ENCODE measurements at places on chromosomes 3 and 15.
A peak's percentile ranks its signal among the peaks of the same experiment; 100 is the strongest.

GRCh38 chr3:159881208-159881607, 107.4 kb upstream of the IL12A start:
- no peak for DNase-seq

DNA sequence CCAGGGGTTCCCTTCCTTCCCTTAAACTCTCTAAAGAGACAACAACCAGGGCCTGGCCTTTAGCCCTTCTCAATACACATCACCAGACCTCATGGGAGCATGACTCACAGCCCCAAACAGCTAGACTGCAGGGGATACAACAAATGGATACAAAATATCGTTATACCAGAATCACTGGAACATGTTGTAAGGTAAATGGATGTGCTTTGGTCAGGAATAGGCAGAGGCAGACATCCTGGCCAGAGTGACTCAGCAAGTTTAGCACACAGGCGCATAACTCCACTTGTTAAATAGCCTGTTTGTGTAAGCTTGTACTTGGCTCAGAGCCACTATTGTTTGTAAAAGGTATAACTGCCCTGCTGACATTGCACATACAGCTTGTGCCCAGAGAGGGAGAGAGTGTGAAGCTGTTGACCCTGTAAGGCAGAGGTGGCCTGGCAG, 18.3 kb downstream of the TMED3 start:
- DNase-seq: no peak

DNA sequence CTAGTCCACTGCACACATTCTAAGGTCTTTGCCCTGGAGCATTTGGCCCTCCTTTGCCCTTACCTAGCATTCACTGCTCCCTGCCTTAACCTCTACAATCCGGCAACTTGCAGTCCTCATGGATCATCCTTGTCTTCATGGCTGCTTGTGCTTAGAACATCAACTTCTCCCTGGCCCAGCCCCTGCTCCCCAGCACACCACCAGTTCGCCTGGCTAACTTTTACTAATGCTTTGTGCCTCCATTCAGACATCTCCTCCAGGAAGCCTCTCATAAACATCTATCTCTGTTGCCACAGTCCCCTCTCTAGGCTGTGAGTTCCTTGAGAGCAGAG, 57.1 kb downstream of the AAGAB start:
- DNase-seq: no peak

GRCh38 chr3:32542807-32543206, 27.9 kb downstream of the DYNC1LI1 start:
- DNase-seq: no peak

- DNase-seq: no peak
Observed at GRCh38 chr3:58868097-58868779, 181.6 kb downstream of the CFAP20DC start.

- no peak for DNase-seq
Observed at GRCh38 chr3:156705761-156706616, 31.6 kb downstream of the TIPARP start.

GRCh38 chr3:52321481-52321880, 5.4 kb downstream of the DNAH1 start:
- DNase-seq: no peak

- DNase-seq: peak; percentile 50
Observed at GRCh38 chr15:75647370-75648155, at the start of gene SNX33. TSS of gene SNX33 (plus strand) at chr15:75647912. CDS start at chr15:75649103, 1,191 bp downstream.

DNA sequence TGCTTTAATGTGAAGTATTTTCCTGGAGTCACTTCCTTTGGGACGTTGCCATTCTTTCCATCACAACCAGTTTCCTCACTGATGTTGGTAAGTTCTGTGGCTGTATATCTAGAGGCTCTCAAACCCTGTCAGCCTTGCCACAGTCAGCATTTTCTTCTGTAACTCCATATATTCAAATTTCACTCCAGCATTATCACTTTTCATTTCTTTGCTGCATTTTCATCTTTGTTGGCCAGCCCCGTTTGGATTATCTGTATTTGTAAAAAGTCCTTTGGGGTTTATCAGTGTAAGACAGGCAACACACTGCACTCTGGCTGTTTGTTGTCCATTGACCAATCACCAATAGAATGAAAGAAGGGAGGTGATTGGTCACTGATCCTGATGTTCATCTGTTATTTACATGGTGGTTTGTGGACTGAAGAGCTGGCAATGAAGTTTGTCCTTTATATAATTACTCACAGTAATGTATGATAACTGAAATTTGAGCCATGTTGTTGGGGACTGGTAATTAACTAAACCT, 20.3 kb downstream of the GMPS start:
- no peak for DNase-seq

DNA sequence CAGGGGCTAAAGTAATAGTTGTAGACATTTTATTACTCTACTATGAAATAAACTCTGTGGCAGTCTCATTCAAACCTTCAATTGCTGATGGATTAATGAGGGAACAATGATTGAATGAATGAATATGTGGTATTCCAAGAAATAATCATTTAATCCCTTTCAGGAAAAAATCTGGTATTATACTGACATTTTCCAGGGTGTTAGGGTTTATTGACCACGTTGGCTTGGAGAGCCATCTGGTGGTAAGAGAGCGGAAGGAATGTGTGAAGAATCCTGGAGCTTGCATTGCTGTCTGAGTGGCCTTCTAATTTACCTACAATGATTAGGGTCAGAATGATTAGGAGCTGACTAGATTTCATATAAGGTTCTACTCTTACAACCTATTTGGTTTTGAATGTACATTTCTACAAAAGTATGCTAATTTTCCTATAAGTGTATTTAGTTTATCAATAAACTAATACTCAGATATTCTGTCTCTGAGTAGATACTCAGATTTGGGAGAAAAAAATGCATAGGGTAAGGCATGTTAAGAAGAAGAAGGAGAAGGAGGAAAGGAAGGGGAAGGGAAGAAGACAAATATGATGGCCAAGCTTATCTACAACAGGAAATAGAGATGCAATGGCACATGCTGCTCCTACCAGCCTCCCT, 249.9 kb downstream of the ROBO1 start:
- DNase-seq: no peak

GRCh38 chr3:163474766-163475165, 1603.5 kb downstream of the SI start:
- DNase-seq: no peak

GRCh38 chr3:169285057-169286033, 378.2 kb downstream of the MECOM start:
- no peak for DNase-seq

- DNase-seq: no peak
Observed at GRCh38 chr3:95939235-95939809, 875.1 kb upstream of the EPHA6 start.

DNA sequence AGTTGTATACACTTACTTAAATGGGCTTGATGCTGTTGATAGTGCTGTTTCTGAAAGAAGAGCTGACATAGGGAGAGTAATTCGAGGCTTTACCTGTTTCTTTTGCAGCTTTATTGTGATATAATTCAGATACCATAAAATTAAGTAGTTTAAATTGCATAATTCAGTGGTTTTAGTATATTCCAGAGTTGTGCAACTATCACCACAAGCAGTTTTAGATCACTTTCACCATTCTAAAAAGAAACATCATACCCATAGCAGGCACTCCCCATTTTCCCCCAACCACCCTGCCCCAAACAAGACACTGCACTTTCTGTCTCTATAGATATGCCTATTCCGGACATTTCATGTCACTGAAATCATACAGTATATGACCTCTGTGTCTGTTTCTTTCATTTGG, 98.5 kb downstream of the MTHFS start:
- no peak for DNase-seq

DNA sequence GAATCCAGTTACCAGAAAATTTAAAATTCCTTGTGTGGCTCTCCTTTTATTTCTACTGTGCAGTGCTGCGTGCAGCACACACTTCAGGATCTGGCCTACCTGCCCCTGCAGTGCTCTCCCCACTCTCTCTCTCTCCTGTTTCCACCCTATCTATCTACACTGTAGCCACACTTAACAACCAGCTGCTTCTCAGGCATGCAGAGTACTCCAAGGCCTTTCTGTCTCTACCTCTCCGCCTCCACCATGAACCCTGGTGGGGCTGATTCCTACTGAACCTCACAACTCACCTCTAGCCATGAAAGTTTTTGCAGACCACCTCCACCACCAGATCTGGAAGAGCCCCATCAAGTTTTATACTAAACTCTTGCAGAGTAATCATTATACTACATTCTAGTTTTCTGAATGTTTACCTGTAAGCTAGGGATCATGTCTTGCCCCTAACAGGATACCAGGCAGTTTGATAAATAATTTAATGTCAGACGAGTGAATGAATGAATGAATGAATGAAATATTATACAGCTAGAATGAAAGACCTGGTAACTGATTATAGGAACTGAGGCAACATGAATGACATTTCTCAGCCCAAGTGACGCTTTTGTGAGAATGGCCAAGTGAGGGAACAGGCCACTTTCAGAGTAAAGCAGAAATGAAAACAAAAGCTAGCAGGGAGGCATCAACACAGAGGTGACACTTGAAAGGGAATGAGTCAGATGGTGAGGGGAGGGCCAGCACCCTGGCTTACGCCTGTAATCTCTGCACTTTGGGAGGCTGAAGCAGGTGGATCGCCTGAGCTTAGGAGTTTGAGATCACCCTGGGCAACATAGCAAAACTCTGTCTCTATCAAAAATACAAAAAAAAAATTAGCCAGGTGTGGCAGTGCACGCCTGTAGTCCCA, 363.5 kb downstream of the FOXP1 start:
- no peak for DNase-seq

DNA sequence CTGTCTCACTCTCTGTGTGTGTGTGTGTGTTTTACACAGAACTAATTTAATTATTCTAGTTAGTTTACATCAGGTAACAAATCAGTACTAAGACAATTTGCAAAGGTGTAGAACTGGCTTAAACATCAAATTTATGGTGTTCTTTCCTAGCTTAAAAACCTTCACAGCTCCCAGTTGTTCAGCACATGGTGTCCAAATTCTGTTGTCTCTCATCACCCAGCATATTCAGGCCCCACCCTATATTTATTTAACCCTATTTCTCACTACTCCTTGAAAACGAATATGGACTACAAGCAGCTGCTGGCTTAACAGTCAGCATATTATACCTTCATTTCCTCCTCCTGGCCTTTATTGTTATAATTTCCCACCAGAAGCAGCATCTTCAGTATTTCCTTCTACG, 1.2 kb downstream of the IL20RB start:
- no peak for DNase-seq

DNA sequence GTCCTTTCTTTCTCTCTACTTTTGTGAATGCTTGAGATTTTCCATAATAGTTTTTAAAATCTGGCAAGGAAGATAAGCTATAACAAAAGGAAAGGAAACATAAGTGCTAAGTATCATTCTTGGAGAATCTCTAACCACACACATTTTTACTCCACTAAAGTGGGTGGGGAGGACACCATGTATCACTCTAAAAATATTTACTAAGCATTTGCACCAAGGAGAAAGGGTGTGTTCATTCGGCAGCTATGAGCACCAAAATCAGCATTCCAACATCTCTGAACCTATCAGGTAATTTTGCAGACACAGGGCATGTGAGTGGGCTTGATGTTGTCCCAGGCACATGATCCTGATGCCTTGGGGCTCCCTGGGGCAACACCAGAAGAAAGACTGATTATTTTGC, 5.5 kb downstream of the B4GALT4 start:
- no peak for DNase-seq

- DNase-seq: no peak
Observed at GRCh38 chr3:78754066-78754743, 1013.6 kb downstream of the ROBO1 start.

GRCh38 chr3:43696441-43696840, 5.7 kb downstream of the ABHD5 start:
- DNase-seq: no peak

GRCh38 chr15:90003736-90004135, 2.6 kb downstream of the ZNF710 start:
- no peak for DNase-seq

DNA sequence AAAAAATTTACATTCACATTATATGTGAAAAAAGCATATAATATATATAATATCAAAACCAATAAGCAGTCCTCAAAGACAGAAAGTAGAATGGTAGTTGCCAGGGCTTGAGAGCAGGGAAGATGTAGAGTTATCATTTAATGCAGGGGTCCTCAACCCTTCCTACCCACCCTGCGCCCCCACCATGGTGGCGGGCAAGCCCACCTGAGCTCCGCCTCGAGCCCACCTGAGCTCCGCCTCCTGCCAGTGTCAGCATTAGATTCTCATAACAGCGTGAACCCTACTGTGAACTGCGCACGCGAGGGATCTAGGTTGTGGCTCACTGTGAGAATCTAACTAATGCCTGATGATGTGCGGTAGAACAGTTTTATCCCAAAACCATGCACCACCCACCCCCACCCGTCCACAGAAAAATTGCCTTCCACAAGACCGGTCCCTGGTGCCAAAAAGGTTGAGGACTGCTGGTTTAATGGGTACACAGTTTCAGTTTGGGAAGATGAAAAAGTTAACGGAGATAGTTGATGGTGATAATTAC, 3.0 kb downstream of the TRIM59 start:
- DNase-seq: no peak

DNA sequence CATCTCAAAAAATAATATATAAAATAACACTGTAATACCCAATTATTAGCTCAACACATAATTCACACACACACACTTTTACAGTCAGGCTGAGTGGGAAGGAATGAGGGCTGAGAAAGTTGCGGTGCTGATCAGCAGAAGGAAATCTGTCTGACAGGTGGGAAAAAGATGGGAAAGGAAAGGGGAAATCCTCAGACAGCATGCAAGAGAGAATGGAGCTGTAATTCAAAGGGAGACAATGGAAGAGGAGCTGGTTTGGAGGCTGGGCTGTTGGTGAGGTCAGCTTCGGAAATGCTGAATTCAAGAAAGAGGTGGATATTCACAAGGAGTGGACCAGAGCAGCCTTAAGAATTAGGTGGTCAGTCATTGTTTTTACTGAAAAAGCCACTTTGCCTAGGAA, 121.6 kb upstream of the LMOD3 start:
- DNase-seq: no peak

DNA sequence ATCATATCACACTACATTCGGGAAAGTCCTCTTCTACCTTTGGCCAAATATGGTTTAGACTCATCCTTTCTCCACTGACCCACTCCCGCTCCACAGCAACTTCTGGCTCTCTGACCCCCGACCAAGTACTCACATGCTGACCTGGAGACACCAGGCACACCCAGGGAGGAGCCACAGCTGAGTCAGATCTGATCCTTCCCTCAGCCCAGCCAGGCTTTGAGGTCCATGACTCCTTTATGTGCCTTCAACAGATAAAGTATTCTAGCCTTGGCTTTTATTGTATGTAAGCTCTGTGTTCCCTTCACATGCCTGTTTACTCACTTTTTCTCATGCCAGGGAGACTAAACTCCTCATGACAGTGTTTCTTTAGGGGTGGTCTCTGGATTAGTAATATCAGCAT, 166.9 kb upstream of the UMPS start:
- DNase-seq: no peak

GRCh38 chr3:156620901-156621300, 53.5 kb upstream of the TIPARP start:
- DNase-seq: no peak

GRCh38 chr3:31906182-31906581, 74.9 kb downstream of the OSBPL10 start:
- DNase-seq: no peak

DNA sequence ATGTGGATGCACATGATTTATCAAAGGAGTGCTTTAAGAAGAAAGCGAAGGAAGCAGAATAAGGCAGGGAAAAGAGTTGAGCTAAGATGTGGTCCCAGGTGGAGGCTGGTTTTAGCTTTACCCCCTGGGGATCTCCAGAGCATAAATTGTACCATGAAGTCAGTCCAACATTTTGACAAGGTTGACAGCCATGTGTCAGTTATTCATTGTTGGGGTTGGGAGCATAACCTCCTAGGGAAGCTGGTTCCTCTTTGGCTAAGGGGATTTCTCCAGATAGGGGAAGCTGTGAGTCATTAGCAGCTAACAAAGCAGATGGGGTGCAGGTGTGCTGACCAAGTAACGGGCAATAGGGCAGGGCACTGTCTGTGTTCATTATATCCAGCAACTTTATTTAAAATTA, 123.7 kb upstream of the IGSF10 start:
- DNase-seq: no peak

All from activated T-cell treated with anti-CD3 and anti-CD28 coated beads for 4 hours (primary cell).